ENCODE measurements at places on chromosomes 2 and 18. TPM values are rescaled to one million over a fixed set of nuclear protein-coding genes. Genes with fewer than 3 reads are reported as not detected.
A peak's percentile ranks its signal among the peaks of the same experiment; 100 is the strongest.

DNA sequence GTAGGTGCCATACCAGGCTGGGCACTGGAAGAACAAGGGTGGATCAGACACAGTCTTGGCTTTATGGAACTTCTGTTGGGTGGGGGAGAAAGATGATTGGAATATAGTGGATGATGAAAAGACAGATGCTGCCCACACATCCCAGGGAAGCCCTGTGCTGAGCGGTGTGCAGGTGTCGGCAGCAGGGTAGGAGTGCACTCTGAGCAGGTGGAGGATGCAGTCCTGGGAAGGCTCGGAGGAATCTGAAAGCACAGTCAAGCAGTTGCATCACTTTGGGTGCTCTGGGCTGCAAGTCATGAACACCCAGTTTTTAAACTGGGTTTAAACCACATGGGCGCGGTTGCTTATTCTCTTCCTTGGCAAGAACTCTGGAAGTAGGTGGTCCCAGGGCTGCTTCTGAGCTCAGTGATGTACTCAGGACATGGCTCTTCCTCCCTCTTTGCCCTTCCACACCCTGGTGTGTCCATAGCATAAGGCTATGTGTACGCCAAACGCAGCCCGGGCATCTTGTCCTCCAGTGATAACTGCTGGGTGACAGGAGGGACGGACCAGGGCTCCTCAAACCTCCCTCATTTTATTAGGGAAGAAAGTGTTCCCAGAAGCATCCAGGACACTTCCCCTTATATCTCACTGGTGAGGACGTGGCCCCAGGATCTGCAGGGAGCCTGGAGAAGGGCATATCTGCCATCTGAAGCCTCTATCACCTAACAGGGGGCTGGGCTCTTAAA lies 84.0 kb downstream of the SH3RF3 start:
- DNase-seq = no peak

DNA sequence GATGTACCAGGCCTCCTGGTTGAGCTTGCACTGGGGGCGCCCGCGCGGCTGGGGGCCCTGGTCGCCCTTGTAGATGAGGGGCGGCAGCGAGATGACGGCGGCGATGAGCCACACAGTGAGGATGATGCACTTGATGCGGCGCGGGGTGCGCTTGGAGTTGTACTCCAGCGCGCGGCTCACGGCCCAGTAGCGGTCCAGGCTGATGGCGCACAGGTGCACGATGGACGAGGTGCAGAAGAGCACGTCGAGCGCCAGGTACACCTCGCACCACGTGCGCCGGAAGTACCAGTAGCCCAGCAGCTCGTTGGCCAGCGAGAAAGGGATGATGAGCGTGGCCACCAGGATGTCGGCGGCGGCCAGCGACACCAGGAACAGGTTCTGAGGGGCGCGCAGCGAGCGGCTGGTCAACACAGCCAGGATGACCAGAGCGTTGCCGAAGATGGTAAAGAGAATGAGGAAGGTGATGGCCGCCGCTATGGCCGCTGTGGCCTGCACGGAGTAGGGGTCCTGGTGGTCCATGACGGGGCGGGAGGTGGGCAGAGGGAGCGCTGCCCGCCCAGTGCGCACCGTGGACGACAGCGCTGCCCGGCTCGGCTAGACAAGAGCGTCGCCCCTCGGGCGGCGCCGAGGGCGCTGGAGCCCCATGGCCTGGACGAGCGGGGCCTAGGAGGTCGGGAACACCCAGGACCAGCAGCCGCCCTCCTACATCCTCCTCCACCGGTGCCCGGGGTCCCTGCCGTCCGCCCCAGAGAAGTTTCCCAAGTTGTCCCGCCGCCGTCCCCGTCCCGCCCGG lies 544 bp downstream of the ADRA2B start:
- no peak for DNase-seq

DNA sequence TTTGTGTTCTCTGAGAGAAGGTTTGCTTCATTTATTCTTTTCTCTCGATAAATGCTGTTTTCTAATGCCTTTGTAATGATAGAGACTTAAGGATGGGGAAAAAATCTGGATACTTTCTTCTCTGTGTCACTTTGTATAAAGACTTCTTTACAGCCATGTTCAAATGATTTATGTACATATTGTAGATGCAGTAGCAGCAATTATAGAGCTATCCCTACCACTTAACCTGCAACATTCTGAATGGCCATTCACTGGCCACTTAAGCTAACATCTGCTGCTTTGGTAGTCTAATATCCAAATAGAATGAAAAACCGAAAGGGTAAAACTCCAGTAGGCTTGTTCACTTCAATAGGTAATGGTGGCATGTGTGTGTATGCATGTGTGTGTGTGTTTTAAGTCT lies 97.8 kb downstream of the CSRNP3 start:
- DNase-seq = no peak

DNA sequence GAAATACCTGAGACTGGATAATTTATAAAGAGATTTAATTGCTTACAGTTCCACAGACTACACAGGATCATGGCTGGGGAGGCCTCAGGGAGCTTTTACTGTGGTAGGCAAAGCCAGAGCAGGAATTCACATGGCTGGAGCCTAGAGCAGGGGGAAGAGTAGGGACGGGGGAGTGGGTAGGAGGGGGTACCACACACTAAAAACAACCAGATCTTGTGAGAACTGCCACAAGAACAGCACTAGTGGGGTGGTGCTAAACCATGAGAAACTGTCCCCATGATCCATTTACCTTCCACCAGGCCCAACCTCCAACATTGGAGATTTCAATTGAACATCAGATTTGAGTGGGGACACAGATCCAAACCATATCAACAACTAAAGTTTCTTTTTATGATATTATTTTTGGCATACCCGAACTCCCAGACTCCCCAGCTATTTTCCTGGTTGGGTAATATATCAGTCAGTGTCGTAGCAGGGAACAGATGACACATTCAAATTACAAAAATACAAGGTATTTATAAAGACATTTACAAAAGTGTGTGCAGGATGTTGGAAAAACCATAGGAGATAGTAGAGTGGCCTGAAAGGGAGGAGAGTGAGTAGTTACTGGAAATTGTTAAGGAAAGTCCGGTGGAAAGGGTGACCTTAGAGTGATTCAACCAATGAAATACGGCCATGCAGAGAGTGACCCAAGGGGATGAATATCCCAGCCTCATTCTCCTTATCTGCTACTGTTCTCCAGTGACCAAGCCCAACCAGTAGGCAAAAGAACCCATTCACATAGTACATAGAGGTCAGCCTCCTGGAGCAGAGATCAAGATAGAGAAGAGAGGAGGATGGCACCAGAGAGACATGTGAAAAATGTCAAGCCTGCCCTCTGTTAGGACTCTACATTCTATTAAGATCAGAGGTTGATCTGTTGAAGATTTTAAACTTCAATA lies 8.8 kb downstream of the RPL37A start:
- peak; percentile 36 for DNase-seq

DNA sequence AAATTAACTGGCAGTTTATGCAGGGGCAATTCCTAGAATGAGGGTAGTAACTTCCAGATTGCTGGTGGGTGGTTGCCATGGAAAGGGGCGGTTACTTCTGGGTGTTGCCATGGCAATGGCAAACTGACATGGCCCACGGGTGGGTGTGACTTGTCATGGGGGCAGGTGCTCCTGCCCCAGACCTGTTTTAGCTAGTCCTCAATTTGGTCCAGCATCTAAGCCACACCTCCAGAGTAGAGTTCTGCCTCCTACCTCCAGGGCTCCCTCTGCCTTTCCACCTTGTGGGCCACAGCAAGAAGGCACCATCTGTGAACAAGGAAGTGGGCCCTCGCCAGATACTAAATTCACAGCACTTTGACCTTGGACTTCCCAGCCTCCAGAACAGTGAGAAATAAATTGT lies 148.7 kb downstream of the TFCP2L1 start:
- DNase-seq = no peak

DNA sequence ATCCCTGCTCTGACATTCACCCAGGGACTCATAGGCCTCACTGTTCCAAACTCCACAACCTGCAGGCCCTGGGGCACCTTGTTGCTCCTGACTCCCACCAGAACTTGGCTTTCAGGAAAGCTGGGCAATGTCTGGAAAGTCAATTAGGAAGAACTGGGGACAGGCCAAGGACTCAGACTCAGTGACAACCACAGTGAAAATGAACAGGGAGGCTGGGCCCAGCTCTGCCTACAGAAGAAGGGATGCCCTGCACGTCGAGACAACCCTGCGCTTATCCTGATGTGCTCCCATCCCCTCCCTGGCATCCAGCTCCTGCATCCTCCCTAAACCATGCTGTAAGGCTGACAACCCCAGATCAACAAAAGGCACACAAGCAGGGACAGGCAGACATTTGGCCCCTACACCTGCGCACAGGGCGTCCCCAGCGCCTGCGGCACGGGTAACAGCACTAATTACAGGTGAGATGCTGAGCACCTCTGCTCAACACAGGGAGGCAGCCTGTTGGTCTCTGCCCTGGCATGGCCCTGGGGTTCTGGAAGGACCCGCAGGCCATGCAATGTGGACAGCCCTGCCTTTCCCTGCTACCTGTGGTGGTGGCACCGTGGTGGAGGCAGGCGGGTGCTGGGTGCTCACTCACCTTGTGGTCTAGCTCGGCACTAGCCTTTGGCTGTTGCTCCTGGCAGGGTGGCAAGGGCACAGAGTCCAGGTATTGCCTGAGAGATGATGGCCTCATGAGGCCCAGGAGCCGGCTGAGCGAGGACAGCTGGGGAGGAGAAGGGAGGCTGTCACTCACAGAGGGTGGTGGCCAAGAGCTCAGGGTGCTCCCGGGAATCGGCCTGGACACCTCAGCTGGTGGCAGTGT lies 23.6 kb upstream of the SEMA4C start:
- DNase-seq = no peak

- no peak for DNase-seq
Observed at GRCh38 chr2:95007031-95007609, 18.4 kb upstream of the MAL start.

DNA sequence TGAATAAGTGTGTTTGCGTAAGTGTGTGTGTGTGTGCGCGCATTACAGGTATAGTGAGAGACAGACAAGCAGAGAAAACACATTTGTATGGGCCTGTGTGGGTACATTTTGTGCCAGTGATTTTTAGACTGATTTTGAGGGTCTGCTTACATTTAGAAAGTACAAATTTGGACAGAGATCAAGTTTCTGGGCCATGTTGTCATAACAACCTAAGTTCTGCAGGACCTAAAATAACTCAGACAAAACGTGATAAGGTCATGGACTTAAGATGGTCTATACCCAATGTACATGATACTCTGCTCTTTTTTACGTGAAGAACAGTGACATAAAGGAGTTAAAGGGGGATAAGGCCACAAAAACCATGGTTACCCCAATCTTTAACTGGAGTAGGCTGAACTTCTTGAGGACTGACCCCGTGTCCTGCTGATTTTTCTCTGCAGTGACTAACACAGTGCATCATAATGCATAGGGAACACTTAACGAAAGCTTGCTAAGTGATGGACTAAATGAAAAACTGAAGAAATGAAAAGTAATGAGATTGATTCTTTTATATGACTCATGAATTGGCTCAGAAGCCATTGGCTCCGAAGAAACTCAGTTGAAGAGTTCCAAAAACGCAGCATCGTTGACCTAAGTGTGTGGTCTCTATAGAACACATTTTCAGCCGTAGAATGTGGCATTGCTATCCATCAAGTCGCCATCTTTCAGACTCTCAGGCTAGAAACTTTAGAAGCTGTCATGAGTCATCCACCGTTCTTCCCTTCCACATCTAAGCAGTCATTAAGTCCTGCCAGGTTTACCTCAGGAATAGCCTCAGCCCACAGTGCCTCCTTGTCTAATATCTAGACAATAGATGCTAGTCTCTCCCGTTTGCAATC lies 61.6 kb upstream of the NCOA1 start:
- no peak for DNase-seq

DNA sequence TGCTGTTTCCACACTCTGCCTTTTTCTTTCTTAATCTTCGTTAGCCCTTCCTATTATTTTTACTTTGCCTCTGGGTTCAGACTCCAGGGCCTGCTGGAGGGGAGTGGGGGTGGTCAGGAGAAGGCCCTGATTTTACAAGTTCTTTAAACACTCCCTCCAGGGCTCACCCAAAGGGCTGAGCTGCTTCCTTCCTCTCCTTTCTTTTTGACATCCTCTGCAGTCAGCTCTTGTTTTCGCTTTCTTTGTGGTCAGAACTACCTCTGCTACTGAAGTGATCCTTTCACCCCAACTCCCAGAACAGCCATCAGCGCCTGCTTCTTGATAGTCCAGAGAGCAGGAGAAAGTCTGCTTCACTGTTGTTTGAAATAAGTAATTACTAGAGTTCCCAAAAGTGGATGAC lies 925.7 kb downstream of the EPHA4 start:
- DNase-seq = no peak

- DNase-seq = no peak
Observed at GRCh38 chr2:135997380-135997779, 12.0 kb upstream of the DARS1 start.

GRCh38 chr2:191650896-191651773 lies 26.8 kb upstream of the NABP1 start:
- DNase-seq = no peak

GRCh38 chr2:221817878-221818277 lies 245.8 kb upstream of the EPHA4 start:
- no peak for DNase-seq

GRCh38 chr2:123771928-123772632 lies 253.0 kb upstream of the CNTNAP5 start:
- DNase-seq = no peak

DNA sequence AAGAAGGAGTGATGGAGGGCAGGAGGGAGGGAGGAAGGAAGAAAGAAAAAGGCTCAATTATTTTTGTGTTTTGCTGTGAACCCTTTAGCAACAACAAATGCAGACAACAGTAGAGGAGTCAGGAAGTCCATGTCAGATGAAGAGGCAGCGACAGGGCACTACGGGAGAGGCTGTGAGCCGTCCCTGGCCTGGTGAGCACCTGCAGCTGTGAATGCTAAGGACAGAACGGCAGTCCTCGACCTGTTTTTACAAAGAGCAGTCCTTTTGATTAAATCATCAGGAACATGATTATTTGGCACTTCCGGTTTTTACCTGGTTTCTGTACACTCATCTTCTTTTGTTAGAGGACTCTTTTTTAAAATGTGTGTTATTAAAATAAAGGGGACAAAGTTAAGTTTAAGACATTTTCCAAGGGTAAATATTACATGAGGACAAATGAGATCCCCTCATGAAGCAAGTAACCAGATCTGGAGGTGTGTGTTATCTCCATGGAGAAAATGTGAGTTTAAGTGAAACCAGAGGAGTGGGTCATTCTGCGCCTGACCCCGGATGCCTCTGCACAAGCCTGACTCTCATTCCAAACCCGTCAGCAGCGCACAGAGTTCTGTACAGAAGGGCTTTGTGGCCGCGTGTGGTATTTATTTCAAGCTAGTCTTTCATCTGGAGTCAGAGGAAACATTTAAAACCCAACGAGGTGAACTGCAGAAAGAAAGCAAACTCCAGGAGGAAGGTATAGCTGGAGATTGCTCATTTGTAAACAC lies 492.5 kb downstream of the SOX11 start:
- DNase-seq = no peak

DNA sequence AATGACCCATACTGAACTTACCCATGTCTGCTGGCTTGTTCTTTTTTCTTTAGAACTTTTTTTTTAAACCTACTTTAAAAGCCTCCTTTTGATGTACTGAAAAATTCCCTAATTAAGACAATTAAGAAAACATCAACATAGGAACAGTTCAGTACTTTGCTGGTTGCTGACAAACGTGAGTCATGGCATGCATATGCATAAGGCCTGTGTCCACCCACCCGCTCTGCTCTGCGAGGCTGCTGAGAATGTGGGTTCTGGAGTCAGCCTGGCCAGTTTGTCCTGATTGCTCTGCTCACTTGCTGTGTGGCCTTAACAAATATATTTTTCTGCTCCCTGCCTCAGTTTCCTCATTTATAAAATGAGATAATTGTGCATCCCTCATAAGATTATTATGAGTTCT lies 27.3 kb downstream of the LAMA3 start:
- DNase-seq = no peak

- DNase-seq = no peak
Observed at GRCh38 chr2:165953306-165953654, 296 bp downstream of the TTC21B start.

ANKRD62 gene
- not detected for total RNA-seq

ADGRF3 gene
- 0.13 TPM for total RNA-seq

DNAJC5G gene
- 1.0 TPM for total RNA-seq

LYG2 gene
- total RNA-seq = not detected

EDAR gene
- not detected for total RNA-seq
